ENCODE measurements at places on chromosomes 2 and 18.

DNA sequence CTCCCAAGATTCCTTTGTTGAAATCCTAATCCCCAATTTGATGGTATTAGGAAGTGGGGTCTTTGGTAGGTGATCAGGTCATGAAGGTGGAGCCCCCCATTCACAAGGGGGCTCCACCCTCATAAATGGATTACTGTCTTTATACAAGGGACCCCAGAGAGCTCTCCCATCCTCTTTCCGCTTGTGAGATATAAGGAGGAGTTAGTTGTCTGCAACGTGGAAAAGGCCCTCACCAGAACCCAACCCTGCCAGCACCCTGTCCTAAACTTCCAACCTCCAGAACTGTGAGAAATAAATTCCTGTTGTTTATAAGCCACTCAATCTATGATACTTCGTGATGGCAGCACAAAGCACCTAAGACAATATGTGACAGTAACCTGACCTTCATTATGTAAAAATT lies 684.1 kb upstream of the HS6ST1 start:
- no peak for DNase-seq

DNA sequence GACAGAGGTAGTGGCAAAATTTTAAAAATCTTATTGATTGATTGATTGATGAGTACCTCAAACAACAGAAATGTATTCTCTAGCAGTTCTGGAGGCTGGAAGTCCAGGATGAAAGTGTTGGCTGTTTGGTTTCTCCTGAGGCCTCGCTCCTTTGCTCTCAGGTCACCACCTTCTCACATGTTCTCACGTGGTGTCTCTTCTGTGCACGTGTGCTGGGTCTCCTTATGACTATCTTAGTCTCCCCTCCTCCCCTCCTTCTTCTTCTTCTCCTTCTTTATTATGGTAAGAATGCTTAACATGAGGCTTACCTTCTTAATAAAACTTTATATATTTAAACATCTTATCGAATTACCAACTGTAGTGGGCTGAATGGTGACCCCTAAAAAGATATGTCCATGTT lies 446.0 kb upstream of the SPHKAP start:
- DNase-seq = no peak

DNA sequence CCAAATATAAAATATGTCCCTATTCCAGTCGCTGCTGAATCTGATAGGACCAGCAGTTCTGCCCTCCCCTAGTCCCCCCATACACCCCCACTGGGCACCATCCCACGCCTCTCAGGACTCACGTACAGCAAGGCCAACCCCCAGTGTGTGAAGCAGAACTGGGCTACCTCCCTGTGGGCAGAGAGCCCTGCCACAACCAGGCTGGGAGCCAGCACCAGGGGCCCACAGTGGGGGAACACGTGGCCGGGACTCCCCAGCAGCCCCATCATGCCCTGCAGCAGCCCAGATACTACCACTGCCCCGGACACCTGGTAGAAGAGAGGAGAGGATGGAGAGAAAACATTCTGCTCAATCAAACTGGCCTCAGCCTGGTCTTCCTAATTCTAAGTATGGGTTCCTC lies 1.3 kb downstream of the SLC23A3 start:
- no peak for DNase-seq

GRCh38 chr2:218015586-218016521 lies 13.1 kb upstream of the TNS1 start:
- no peak for DNase-seq

DNA sequence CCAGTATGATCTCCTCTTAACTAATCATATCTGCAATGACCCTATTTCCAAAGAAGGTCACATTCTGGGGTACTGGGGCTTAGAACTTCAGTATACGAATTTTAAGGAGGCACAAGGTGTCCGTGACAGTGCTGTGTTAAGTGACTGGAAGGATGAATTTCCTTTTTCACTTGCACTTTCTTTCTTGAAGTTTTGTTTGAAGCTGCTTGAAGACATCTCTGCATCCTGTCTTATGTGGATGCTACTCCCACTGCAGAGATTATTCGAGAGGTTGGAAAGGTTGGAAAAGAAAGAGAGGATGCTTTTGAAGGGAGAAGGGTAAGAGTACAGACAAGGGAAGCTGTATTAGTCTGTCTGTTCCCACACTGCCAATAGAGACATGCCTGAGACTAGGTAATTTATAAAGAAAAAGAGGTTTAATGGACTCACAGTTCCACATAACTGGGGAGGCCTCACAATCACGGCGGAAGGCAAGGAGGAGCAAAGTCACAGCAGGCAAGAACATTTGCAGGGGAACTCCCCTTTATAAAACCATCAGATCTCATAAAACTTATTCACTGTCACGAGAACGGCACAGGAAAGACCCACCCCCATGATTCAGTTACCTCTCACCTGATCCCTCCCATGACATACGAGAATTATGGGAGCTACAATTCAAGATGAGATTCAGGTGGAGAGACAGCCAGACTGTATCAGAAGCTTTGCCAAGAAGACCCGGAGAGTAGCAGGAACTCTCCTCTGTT lies 3.6 kb upstream of the RNF144A start:
- DNase-seq = no peak

DNA sequence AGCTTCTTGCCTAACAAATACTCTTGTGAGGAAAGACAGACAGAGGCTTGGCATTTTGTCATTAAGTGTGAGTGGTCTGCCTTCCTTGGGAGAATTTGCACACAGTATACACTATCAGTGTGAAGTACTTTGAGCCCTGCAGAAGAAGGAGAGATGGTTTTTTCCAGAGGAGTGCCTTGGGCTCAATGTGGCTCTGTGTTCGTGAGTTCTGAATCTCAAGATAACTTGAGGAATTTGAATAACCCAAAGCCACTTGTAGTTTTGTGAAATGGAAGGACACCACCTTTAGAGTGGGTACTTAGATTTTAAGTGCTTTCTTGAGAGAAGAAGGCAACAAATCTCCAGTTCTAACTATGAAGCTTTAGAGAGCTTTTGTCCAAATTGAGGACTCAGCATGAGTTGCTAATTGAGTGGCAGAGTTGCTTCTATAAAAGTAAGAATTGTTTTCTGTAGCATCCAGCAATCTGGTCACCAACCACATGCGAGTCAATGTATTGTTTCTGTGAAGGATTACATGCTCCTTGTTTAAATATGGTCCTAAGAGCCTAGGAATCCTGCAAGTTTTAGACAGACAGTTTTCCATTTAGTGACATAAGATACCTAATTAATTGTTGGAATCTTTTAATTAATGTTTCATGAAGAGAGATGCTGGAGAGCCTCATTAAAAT lies 68.3 kb downstream of the BABAM2 start:
- DNase-seq = no peak

DNA sequence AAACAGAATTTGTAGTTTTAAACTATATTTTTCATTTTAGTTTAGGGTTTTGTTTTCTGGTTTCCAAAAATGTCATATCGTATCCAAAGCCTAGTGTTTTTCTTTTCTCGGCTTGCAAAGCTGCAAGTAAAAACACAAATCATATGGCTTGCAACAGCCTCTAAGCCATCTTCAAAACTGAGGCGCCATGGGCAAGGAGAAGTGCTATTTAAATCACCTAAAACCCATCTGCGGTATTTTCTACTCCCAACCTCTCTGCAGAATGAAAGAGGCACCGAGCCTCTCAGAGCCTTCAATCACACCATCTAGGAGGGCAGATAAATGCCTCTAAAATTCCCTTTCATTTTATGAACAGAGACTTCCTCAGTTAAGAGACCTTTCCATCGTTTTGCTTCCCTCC lies 25.2 kb downstream of the FECH start:
- no peak for DNase-seq

GRCh38 chr2:49123600-49123999 lies 30.7 kb downstream of the FSHR start:
- no peak for DNase-seq

- no peak for DNase-seq
Measured at GRCh38 chr2:240711701-240712100, 20.0 kb downstream of the AQP12A start.

DNA sequence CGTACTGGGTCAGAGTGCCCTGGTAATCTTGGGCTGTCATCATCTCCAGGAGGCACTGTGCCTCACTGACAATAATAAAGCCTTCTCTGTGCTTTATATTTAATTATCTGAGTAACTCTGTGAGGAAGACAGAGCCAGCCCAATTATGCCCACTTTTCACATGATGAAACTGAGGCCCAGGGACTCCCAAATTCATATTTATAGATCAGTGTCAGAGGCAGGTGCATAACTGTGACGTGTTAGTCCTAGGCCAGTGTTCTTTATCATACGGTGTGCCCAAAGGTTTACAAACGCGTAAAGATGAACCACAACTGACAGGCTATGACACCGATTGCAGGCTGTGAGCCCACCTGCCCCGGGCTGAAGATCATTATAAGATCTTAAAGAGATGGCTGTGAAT lies 65.4 kb downstream of the XDH start:
- DNase-seq = no peak

Measured in NCI-H2081 (cell line).